ENCODE measurements at places on chromosomes 5 and 9.

GRCh38 chr9:567128-567746 is 274.3 kb upstream of the DMRT1 start:
- DNase-seq = no peak

DNA sequence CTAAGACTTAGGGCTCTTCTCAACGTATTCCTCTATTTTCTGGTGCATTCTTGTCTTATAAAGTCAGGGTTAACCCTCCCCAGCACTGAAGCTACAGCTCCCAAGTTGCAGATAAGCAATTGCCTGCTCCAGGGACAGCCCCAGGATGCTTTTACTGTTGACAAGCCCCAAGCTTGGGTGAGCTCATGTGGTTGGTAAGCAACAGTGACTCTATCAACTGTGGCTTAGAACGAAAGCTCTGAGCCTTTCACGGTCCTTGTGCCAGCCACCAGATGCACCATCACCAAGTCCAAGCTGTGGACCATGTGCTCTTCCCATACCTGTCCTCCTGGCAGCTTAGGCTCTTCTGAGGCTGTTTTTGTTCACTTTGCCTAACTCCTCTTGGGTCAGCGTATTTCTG is 13.5 kb downstream of the ADRB2 start:
- DNase-seq = no peak

- no peak for DNase-seq
These were observed 170.7 kb downstream of the TSSK1B start for GRCh38 chr5:113264046-113264445.

GRCh38 chr9:72883875-72884274 is 69.0 kb downstream of the ALDH1A1 start:
- no peak for DNase-seq

DNA sequence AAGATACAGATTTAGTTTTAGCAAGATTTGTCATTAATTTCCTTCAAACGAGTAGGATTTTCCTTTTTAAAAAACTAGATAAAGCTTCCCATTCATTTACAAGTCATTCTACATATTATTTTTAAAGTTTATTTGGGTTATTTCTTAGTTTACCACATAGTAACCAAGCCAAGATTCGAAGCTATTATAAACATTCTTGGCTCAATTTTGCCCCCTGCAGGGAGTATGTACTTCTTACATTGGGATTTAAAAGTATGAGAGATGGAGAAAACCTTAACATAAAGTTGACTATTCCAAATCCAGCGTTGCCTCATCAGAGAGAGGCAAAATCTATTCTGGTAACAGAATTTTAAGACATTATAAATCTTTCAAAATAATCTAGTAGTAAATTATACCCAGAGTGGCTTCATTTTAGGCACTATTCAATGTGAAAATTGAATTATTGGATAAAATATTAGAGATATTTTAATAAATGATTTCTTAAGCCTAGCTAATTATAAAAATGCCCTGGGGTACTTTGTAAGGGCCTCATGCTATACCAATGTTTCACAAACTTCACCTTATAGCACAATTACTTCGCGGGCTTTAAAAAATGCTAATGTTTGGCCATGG is 39.1 kb downstream of the FBN2 start:
- DNase-seq = peak; percentile 17

DNA sequence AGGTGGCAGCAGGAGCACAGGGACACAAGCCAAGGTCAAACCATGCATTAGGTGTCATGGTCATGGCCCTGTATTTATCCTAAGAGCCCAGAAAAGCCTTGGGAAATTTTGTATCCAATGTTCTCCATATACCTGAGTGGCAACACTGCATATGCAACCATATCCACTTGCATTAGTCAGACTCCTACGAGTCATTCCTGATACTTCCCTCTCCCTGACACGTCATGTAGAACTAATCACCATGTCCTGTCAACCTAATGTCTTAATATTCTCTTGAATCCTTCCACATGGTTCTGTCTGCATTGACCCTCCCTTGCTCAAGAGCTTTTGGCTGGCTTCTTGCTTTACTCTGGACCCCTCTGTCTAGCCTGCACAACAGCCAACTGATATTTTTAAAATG is 9.4 kb downstream of the SCGB3A2 start:
- DNase-seq = no peak

- no peak for DNase-seq
These were observed 17.2 kb upstream of the SIL1 start for GRCh38 chr5:139215107-139215975.

- DNase-seq = no peak
These were observed 188.7 kb downstream of the HSPA4 start for GRCh38 chr5:133240425-133241091.

GRCh38 chr5:1661311-1661710 is 137.6 kb upstream of the LPCAT1 start:
- no peak for DNase-seq

DNA sequence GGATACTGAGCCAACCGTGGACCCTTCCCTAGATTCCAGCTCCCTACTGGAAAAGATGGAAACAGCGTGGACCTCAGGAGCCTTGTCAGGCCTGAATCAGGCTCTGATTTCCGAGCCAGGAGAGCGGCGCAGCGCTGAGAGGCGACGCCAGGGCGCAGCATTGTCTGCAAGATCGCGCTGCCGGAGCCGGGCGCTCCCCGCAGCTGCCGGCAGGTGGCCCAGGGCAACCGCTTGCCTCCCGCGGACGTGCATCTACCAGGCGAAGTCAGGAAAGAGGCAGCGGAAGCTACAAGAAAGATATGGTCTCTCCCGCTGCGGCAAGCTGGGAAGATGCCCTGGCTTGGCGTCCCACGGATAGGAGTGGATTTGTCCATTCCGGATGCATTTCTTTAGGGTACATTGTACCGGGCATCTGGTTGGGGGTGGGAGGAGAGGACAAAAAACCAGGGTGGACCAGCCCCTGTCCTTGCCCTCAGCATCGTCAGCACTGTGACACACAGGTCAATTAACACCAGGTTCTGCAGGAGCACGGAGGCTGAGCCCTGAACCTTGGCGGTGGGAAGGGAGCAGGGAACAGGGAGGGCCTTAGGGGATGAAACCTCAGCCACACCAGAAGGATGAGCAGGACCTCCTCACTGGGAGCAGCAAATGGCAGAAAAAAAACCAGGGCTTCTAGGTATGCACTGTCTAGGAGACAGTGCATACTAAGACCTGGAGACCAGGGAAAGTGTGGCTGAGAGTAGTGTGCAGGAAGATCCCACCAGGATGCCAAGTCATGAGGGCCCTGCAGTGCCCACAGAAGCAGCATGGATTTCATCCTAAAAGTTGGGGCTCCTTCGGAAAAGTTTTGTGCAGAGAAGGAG is 55.9 kb downstream of the SFXN1 start:
- peak; percentile 84 for DNase-seq

GRCh38 chr5:26259081-26259480 is 779.3 kb downstream of the CDH9 start:
- no peak for DNase-seq

GRCh38 chr9:131704141-131704983 is 35.5 kb downstream of the RAPGEF1 start:
- DNase-seq = no peak

GRCh38 chr9:12719431-12719830 is 26.2 kb downstream of the TYRP1 start:
- DNase-seq = no peak

- DNase-seq = no peak
These were observed 729.8 kb downstream of the PRELID2 start for GRCh38 chr5:145105384-145105783.

GRCh38 chr5:171692107-171692506 is 93.5 kb upstream of the SMIM23 start:
- no peak for DNase-seq

GRCh38 chr5:68408345-68408871 is 192.9 kb downstream of the PIK3R1 start:
- no peak for DNase-seq

GRCh38 chr5:98777295-98777694 is 3.8 kb downstream of the RGMB start:
- DNase-seq = no peak

DNA sequence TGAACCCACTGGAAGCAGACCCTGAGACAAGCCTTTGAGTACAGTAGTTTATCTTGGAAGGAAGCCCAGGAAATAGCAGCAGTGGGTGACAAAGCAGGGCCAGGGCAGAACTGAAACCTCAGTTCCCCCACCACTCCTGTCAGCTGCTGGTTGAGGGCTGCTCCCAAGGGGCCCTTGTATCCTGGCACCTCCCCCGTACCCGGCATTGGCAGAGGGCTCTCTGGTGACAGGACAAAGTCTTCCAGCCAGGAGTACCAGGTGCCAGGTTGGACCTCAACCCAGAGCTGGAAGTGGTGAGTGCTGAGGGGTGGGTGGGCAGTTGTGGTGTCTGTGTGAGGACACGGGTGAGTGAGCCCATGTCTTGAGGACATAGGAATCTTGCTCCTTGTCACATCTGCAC is 123.3 kb downstream of the PHF2 start:
- DNase-seq = peak; percentile 28

- peak; percentile 70 for DNase-seq
These were observed 312 bp downstream of the SET start for GRCh38 chr9:128689293-128689774.

GRCh38 chr5:37724395-37725125 is 115.3 kb downstream of the GDNF start:
- no peak for DNase-seq

- DNase-seq = no peak
These were observed 295.6 kb downstream of the ADGRV1 start for GRCh38 chr5:90854169-90854568.
